ENCODE measurements at places on chromosomes 7 and 10.

DNA sequence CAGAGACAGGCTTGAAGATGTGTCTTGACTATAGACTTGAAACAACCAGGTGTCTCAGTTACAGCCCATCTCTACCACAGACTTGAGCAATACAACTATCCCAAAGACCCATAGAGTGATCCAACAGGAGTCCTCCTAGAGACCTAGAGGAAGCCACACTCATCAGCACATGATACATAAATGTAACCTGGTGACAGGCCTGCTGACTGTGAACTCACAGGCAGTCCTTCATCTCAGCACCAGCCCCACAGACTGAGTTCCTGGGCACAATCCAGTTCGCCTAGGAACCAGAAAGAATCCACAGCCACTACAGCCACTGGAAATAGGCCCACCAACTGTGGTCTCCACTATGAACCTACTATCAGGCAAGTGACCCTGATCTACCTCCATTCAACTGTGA is 121.3 kb downstream of the MACC1 start:
- DNase-seq, result no peak

DNA sequence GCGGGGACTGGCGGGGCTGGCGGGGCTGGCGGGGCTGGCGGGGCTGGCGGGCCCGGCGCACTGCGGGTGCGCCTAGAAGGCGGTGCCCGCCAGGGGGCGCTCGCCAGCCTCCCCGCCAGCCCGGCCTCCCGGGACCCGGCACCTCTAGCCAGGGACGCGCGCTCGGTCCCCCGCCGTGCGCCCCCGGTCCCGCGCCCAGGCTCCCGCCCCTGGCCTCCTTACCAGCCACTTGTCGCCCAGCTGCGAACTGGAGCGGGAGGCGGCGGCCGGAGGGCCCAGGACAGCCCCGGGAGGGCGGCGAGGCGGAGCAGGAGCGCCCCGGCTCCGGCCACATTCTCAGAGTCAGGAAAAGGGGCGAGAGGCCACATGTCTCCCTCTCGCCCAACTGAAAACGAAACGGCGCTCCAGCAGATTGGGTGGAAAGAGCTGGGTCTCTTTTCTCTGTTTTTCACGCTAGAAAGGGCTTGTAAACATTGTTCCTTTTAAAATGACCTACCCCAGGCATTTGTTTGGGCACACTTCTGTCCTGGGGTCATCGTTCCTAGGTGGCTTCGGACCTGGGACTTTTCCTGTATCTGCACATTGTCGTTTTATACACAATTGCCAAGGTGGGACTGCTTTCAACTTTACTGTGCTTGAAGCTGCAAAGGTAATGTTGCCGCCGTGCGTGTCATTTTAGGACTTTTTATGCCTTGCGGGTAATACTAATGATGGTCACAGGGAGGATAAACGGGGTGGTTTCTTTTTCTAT is 378 bp upstream of the PRKCQ start:
- DNase-seq, result peak; percentile 35

GRCh38 chr7:54864663-54865062 is 105.7 kb upstream of the SEC61G start:
- no peak for DNase-seq

DNA sequence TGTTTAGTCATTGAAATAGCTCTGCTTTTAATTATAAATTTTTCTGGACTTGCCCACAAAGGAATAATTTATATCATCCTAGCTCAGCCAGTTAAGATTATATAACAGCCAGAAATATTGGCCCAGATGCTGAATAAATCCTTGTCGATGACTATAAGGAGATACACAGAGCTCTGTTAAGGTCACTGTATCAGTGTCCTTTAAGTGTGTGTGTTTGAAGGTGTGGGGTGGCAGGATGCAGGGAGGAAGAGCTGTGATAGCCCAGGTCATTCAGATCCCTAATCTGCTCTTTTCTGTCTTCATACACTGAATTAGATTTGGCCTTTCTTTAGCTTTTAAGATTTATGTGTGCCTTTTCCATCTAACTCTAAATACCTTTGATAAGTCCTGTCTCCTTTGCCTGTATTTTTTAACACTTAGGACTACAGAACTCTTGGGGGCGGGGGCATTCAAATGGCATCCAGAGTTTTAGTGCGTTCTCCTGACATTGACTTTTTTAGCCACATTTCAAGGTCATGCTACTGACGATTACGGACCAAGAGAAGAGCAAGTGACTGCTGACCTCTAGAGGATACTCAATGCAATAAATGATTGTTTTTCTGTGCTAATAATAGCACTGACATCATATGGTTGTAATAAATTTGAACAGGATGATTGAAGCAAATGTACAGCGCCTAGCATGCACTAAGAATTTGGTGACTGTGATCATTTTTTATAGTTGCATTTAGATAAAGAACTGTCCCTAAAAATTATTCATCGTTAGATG is 172.3 kb downstream of the CACNB2 start:
- peak; percentile 23 for DNase-seq

GRCh38 chr10:11298116-11298515 is 280.4 kb downstream of the CELF2 start:
- DNase-seq, result peak; percentile 35

- DNase-seq, result no peak
Measured at GRCh38 chr7:101924171-101924570, 106.7 kb downstream of the CUX1 start.

DNA sequence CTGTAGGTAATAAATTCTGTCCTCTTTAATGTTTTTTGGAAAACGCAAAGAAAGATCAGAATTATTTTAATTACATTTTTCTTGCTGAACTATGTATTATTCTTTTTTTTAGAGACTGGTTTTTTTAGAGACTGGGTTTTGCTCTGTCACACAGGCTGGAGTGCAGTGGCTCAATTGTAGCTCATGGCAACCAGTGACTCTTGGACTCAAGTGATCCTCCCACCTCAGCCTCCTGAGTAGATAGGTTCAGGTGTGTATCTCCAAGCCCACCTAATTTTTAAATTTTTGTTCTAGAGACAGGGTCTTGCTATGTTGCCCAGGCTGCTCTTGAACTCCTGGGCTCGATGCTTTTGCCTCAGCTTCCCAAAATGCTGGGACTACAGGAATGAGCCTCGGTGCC is 5.3 kb upstream of the DENND10 start:
- no peak for DNase-seq

DNA sequence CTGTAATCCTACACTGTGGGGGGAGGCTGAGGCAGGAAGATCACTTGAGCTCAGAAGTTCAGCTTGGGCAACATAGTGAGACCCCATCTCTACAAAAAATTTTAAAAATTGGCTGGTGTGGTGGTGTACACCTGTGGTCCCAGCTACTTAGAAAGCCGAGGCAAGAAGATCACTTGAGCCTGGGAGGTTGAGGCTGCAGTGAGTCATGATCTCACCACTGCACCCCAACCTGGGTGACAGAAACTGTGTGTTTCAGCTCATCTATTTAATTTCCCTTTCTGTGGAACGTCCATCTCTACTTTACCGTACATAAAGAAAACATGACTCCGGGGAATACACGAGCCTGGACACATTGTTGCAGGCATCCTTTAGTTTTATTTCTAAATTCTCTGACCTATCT is 354.6 kb upstream of the PLXDC2 start:
- no peak for DNase-seq

- no peak for DNase-seq
Measured at GRCh38 chr10:105356626-105357025, 715.5 kb downstream of the SORCS3 start.

DNA sequence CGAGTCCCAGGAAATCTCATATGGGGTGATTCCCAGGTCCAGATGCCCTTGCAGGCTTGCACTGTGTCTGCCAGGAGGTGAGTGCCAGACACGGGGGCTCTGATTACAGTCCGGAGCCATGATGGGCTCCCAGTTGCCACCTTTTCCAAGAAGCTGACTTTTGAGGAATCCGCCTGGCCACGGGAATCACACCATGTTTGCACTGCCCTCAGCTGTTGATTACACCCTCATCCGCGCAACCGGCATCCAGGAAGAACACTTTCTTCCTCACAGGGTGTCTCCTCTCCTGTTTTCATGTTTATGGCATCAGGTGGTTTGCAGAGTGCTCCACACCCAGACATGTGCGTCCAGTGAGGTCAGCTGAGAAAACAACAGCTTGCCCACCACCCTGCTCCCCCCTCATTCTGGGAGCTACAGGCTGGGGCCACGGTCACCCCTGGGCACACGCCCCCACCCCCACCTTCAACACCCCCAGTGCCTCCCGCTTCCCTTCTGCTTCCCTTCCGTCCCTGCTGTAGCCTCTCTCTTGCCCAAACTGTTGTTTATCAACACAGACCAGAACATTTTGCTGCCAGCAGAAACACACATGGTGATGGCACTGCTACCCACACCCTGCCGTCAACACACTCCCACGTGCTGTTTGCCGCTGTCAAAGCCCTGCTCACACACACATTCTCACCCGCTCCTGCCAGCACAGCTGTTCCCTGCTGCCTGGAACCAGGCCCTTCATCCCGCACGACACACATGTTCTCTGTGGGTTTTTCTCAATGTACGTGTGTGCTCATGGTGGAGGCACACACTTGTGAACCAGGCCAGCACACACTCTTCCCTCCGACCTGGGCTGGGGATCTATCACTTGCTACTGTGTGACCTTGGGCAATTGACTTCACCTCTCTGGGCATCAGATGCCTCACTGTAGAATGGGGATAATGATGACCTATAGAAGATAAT is 35.8 kb downstream of the DDIT4 start:
- DNase-seq, result no peak

GRCh38 chr10:91816981-91817380 is 18.8 kb downstream of the TNKS2 start:
- DNase-seq, result no peak

- no peak for DNase-seq
Measured at GRCh38 chr10:129501652-129502436, 34.8 kb downstream of the MGMT start.

GRCh38 chr10:20993830-20994527 is 96.9 kb upstream of the NEBL start:
- DNase-seq, result no peak

- DNase-seq, result no peak
Measured at GRCh38 chr7:48481235-48481634, 310.0 kb downstream of the ABCA13 start.

DNA sequence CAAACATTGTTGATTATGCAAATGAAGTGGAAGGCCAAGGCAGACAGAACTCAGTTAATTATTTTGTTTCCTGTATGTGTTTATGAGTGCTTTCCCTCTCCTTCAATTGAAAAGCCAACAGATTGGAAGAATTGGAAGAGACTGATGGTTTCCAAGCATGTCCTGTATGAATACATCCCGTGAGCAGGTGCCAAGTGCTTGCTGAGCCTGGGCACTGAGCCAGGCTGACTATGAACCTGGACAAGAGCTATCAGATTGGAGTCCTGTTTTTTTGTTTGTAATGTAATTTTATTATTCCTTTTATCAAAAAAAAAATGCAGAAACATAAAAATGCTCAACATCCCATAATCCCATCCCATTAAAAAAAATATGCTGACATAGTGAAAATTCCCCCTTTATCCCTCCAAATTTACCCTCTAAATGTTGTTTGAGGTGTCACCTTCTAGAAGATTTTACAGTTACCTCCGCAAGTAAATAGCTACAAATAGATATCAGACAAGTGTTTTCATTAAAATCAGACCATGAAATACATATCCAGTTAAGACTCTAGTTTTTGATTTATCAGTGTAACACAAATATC is 449.5 kb downstream of the GRID1 start:
- DNase-seq, result peak; percentile 0

GRCh38 chr10:64733980-64734379 is 1212.8 kb downstream of the REEP3 start:
- peak; percentile 11 for DNase-seq

- DNase-seq, result no peak
Measured at GRCh38 chr7:107025449-107026103, 18.9 kb upstream of the PRKAR2B start.

- peak; percentile 87 for DNase-seq
Measured at GRCh38 chr7:54932818-54933543, 85.8 kb upstream of the EGFR start.

DNA sequence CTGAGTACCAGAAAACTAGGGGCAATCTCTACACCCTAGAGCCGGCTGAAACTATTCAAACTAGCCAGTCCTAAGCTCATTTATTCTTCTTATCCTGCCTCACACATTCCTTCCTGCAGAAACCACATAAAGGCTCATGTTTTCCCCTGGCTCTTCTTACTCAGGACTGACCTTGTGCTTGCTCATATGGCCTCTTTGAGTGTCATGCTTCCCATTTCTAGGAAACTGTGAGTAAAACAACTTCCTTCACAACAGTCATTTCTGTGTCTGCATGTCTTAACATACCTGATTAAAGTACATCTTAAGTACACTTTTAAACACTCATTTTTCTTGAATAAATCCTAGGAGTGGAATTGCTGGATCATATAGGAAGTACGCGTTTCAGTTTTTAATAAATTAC is 52.3 kb upstream of the KIAA1217 start:
- DNase-seq, result no peak

DNA sequence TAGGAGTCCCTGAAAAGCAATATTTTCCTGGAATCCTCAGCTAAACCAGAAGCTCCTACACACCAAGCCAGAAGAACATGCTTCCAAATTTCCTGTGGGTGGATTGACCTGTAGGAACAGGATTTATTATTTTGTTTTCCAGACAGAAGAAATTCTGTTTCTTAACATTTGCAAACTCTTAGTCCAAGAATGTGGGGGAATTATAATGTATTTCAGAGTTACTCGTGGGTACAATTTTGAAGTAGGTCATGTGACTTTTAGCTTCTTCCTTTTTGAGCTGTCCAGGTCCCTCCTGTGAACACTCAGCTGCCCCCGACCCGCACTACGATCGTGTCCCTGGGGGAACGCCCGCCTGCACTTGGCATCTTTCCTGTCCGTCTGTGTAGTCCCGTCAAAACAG is 27.7 kb upstream of the VIPR2 start:
- no peak for DNase-seq
